ENCODE measurements at places on chromosomes 16 and 17.

GRCh38 chr16:73515616-73516015 is 467.7 kb upstream of the ZFHX3 start:
- no peak for DNase-seq

- DNase-seq: no peak
These were observed 476 bp upstream of the LPCAT2 start for GRCh38 chr16:55508271-55508921.

GRCh38 chr16:77690416-77690815 is 31.9 kb upstream of the NUDT7 start:
- DNase-seq: no peak

DNA sequence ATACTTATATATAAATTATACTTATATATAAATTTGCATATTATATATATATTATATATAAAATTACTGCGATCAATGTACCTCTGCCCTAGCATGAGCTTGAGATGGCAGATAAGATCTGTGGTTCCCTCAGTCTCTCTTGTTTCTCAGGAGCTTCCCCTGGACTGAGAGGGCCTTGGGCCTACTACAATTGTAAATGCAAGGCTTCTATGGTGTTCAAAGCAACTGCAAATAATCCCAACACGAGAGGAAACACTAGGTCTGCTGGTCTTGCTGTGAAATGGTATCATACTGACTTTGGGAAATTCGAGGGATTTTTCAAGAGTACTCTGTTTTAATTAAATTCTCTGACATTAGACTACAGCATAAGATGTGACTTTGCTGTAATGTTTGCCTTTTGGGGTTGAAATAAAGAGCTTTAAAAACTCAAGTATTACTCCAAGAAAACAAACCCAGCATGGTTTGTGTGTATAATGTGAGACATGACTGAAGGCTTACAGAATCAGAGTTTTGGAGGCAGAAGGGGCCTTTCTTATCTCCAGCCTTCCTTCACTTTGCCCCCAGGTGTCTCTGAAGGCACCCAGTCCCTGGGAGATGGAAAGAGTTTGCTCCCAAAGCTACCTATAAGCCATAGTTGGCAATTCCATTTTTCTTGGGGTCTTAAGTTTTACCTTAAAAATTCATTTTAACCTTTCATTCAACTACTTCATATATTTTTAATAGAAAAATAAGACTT is 24.2 kb downstream of the ACSM1 start:
- DNase-seq: no peak

DNA sequence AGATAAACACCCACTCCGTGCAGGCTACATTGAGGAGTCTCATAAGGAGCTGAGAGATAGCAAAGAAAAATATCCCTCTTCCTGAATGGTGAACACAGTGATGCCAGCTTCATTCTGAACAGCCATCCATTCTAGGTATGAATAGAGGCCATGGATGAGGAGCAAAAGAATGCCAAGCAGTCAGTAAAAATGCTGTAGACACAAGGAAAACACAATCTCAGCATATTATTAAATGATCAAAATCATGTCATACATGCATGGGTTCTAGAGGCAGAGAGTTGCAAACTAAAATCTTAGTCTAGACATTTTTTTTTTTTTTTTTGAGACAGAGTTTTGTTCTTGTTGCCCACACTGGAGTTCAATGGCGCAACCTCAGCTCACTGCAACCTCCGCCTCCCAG is 313.0 kb downstream of the SOX9 start:
- DNase-seq: no peak
